ENCODE measurements at places on chromosomes 5 and 9.

DNA sequence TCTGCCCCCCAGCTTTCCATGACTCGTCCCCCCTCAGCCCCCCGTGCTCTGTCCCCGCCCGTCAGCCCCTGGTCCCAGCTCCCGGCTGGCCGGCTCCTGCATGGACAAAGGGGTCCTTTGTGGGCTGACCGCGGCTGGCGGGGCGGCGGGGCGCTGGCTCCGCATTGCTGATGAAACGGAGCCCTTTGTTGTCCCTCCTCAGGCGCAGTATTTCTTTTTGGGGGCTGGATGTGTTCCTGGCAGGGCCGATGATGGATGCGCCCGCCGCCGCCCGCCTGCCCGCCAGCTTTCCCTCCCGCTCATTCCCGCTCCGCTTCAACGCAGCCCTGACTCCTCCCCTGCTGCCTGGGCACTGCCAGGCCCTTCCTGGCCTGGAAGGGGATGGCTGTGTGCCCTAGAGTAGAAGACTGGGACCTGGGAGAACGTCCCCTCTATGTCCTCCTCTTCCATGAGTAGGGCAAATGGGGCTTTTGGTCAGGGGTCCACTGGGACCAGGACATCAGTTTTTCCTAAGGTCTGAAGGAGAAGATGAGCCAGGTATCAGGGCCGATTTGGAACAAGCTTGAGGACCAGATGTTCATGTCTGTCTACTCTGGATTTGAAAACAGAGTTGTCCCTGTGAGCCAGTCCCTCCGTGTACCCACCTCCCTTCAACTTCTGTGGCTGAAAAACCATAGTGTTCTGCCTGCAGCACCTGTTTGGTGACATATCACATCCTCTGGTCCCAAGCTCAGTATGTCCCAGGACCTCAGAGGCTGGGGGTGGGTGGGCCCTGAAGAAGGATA is 29.0 kb downstream of the CXXC5 start:
- no peak for DNase-seq

DNA sequence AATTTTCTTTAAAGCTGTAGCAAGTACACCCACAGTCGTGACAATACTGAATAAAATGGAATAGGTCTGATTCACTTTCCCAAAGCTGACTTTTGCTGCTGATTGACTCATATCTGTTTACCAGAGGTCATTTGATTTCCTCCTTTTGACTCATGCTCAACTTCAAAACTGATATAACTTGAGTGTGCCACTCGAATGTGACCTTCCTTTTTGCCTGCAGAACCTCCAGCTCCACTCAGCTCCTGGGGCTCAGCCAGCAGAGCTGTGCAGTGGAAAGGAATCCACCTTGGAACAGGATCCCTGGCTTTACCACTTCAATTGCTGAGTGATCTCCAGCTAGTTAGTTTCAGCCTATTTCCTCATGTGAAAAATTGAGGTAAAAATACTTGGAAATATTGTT is 84.1 kb downstream of the FEM1C start:
- DNase-seq, result no peak

DNA sequence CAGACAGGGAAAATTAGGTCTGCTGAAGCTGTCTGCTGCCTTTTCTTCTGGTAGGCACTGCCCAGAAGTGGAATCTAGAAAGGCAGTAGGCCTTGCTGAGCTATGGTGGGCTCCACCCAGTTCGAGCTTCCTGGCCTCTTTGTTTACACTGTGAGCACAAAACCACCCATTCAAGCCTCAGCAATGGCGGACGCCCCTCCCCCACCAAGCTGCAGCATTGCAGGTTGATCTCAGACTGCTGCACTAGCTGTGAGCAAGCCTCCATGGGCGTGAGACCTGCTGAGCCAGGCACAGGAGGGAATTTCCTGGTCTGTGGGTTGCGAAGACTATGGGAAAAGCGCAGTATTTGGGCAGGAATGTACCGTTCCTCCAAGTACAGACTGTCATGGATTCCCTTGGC is 18.5 kb downstream of the AGTPBP1 start:
- DNase-seq, result peak; percentile 88

DNA sequence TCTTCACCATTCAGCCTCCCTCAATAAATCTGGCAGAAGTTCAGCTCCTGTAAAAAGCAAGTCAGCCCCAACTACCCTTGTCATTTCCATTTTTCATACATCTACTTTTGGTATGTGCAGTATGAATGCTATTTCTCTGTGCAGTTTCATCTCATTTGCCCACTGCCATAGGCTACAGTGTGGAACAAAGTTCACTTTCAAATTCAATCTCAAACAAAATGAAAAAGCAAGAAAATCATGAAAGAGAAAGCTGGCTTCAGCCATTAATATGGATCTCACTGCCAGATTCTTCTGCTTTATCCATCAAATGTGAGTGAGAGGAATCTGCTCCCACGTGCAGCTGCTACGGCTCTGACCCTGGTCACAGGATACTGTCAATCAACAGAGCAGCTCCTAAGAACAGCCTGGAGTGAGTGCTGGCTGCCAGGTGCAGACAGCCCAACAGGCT is 494.2 kb downstream of the ZNF608 start:
- no peak for DNase-seq

- no peak for DNase-seq
Observed at GRCh38 chr5:116209166-116209565, 124.3 kb downstream of the COMMD10 start.

DNA sequence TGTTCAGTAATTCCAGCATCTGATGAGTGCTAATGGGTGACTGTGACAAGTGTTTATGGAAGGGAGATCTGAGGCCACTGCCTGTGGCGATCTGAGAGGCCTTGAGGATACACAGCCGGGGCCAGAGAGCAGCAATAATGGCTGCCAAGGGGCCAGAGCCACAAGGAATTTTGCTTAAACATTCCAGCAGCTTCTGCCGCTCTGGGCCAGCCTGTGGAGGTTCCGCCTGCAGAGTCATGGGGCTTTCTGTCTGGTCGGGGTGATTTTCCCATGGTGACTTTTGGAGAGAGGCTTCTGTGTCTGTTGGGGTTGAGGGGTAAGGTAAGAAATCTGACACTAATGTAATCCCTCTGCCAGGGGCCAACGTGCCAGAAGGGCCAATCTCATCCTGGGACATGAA is 353.5 kb downstream of the ADAMTS6 start:
- no peak for DNase-seq

DNA sequence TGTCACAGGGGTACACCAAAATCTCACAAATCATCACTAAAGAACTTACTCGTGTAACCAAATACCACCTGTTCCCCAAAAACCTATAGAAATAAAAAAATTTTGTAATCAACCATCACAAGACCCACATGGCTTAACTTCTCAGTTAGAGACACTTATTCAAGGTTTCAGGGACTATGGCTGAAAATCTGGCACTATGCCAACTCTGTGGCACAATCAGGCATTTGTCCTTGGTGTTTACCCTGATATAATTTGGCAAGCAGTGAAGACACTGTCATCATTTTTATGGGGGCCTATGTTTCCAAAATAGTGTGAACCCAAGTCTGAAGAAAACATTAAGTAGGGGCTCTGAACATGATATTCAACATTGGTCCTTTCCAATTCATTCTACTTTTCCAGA is 59.0 kb downstream of the ZNF622 start:
- no peak for DNase-seq

- DNase-seq, result peak; percentile 63
Observed at GRCh38 chr5:140114341-140115185, 654 bp downstream of the PURA start.

DNA sequence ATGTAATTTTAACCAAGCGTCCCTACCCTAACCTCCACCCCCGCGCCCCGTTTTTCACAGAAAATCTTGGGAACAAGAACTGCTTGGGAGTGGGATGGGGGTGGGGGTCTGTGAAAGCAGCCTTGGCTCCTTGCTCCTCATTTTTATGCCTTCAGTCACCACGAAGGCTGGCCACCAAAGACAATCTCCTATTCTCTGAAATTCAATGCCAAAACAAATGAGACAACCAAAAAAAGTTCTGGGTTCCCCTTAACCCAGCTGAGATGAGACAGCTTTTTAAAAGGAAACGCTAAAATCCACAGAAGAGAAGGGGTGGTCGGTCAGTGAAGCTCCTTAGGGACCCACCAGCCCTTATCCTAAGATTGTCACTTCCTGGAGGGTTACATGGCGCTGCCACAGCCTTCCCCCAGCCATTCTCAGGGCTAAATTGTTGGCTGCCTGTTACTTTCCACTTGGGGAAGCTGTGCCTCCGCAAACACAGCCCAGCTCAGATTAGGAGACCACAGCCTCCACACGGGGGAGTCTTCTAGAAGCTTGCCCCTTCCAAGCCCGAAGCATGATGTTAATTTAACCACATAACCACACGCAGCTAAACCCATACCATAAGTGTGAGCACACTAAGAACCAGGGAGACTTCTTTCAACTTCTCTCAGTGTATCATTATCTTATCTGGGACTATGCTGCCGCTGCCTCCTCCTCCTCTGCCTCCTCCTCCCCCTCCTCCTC is 136.3 kb downstream of the FOXD1 start:
- DNase-seq, result peak; percentile 41

GRCh38 chr5:141234109-141234667 is 11.0 kb upstream of the PCDHB15 start:
- DNase-seq, result no peak

GRCh38 chr5:59437176-59437575 is 456.4 kb downstream of the PDE4D start:
- DNase-seq, result no peak

GRCh38 chr5:122436615-122437014 is 124.6 kb downstream of the SNCAIP start:
- DNase-seq, result no peak

DNA sequence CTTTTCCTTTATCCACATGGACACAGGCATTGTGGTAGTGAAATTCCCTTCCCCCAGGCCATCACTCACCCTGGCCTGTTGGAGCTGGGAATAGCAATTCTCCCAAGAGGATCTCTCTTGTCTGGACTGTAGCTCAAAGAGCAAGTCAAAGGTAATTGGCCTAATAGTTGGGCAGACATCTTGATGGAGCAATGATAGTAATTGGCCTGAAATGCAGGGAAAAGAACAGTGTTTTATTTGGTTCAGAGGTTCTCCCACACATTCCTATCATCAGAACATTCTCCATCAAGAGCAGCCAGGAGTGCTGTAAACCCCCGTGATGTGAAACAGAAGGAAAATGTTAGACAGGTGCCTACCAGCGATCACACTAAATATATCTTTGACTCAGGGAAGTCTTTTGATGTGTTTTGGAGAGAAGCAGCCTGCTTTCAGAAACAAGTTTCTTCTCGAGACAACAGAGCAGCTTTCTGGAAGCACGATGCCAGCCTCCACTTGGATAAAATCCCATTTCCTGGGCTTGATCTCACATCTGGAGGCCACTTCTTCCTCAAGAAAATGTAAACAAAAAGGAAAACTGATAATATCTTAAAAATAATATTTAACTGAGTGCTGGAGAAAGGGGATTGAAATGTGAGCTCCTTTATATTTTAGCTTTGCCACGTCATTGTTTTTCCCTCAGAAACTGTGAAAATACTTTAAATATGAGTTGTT is 198.1 kb upstream of the WWC1 start:
- DNase-seq, result no peak

Measured in activated naive CD4-positive, alpha-beta T cell treated with anti-CD3 and anti-CD28 coated beads, Interleukin-2, amount 10 ng/mL, durations not matched to agents 7 days and 5 days (primary cell).